Right lobe of liver (tissue), 6 donors: ENCODE measurements at places on chromosomes 3 and 15. TPM values are rescaled to one million over a fixed set of nuclear protein-coding genes. Genes with fewer than 3 reads are reported as not detected.

GRCh38 chr3:159151130-159151529, 349.3 kb downstream of the MFSD1 start:
- no peak for DNase-seq

DNA sequence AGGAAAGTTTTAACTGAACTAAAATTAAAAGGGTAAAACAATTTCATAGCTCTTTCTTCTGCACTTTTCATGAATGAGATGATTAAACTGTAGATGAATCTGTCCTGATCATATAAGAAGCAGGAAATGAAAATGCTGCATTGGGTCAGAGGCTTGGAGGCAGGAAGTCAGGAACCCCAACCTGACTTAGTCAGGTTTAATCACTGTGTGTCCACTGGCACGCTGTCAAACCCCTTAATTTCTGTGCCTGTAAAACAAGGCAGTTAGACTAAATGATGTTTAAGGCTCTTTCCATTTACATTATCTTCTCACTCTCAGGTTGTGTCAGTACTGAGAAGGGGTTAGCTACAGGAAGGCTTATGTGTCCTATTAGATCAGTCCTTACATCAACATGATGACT, 193.3 kb upstream of the TTC14 start:
- no peak for DNase-seq

DNA sequence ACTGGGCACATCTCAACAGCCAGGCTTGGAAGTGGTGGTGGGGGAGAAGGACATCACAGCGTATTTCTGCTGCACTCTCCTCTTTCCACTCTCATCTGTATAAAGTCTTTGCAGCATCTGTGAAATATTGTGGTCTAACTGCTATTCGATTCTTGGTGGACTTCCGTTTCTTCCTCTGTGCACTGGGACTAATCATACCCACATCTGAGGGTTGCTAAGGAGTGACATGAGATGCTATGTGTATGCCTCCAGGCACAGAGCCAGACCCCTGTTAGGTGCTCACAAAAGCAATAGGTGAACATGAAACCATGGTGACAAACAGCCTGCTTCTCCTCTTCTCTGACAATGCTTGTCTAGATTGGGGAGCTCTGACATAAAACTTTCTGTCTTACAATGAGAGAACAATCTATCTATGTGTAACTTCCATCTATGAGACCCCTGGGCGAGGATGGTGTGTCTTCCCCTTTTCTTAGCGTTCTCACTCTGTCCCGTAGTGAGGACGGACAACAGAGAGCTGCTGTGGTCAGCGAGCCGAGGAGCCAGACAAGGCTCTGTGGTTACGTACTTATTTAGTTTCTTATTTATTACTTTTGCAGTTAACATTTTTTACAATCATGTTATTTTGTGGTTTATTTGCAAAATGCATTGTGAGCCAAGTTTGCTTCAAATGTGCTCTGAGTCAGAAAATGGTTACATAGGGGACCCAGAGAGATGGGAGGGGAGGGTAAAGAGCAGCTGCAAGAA, 196.7 kb upstream of the TPRG1 start:
- DNase-seq, result no peak

GRCh38 chr3:55089211-55089610, 161.4 kb upstream of the LRTM1 start:
- no peak for DNase-seq

GRCh38 chr3:31027191-31027761, 132.8 kb upstream of the GADL1 start:
- no peak for DNase-seq

DNA sequence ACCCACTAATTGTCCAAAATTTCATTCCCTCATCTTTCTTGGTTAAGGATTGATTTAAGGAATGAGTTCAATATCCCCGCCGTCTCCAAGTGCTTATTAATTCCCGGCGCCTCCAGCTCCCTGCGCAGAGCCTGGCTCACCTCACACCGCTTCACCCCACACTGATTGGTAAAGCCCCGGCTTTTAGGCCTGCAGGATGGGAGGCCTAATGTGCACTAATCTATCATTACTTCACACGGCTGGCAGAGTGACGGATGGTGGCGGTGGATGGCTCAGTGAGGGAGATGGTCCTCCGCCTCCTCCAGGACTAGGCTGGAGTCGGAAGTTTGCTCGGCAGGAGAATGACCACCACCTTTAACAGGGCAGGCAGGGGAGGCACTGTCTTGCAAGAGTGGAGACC, 81.7 kb downstream of the MEGF11 start:
- no peak for DNase-seq

- DNase-seq, result no peak
These were observed 172.0 kb upstream of the HES1 start for GRCh38 chr3:193963808-193964516.

- no peak for DNase-seq
These were observed 109.6 kb upstream of the TMCO5A start for GRCh38 chr15:37824717-37825382.

DNA sequence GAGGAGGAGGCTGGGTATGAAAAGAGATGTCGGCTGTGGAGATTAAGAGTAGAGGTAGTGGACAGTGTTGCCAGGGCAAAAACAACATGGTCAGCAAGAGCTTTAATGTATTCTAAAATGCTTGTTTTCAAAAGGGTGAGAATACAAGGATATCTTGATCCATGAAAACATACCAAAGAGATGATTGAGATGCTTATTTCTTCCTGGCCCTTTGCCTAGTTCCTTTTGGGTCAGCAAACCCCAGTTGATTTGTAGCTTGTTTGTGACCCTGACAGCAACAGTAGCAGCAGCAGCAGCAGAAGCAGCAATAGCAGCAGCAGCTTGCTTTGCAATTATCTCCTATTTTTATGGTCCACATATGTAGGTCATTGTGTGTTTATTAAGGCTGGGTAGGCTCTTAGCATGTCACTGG, 337.3 kb downstream of the LPP start:
- no peak for DNase-seq

GRCh38 chr3:45988362-45988761, 7.3 kb downstream of the FYCO1 start:
- DNase-seq, result no peak

The MUC20 gene
- 38.9 TPM for total RNA-seq

The MGA gene
- 10.9 TPM for total RNA-seq

The FXR1 gene
- 56.4 TPM for total RNA-seq

The RTP4 gene
- total RNA-seq, result 1.4 TPM
